ENCODE measurements at places on chromosomes 1 and 21. TPM values are rescaled to one million over a fixed set of nuclear protein-coding genes. Genes with fewer than 3 reads are reported as not detected.

GRCh38 chr1:182476625-182477024 lies 26.7 kb downstream of the RGSL1 start:
- DNase-seq, result no peak

- peak; percentile 87 for DNase-seq
Measured at GRCh38 chr1:162003830-162004215, 19.8 kb downstream of the OLFML2B start.

DNA sequence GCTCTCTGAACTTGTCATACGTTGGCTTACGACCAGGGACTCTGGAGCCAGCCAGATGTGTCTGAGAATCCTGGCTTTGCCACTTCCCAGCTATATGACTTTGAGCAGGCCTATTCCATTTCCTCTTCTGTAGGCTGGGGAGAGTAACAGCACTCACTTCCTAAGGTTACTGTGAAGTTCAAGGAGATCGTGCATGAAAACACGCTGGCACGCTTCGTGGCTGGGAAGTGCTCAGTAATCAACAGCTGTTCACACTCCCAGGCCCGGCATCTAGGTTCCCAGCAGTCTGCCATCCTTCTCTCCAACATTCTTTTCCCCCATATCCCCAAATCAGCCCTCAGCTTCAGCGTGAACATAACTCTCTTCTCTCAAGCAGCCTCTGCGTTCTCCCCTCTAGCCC lies 2.0 kb downstream of the ASCL5 start:
- DNase-seq, result peak; percentile 79

- DNase-seq, result no peak
Measured at GRCh38 chr1:42135426-42135825, 17.8 kb upstream of the GUCA2B start.

- no peak for DNase-seq
Measured at GRCh38 chr1:46687921-46688509, 16.4 kb downstream of the TEX38 start.

- DNase-seq, result peak; percentile 89
Measured at GRCh38 chr1:23098463-23099170, 70.0 kb downstream of the LUZP1 start.

- peak; percentile 26 for DNase-seq
Measured at GRCh38 chr1:56806804-56807203, 12.4 kb downstream of the FYB2 start.

- no peak for DNase-seq
Measured at GRCh38 chr1:90192408-90192807, 197.5 kb downstream of the ZNF326 start.

GRCh38 chr1:155681776-155682175 lies 6.8 kb downstream of the YY1AP1 start:
- DNase-seq, result no peak

GRCh38 chr1:85445906-85446305 lies 19.1 kb downstream of the DDAH1 start:
- no peak for DNase-seq

DNA sequence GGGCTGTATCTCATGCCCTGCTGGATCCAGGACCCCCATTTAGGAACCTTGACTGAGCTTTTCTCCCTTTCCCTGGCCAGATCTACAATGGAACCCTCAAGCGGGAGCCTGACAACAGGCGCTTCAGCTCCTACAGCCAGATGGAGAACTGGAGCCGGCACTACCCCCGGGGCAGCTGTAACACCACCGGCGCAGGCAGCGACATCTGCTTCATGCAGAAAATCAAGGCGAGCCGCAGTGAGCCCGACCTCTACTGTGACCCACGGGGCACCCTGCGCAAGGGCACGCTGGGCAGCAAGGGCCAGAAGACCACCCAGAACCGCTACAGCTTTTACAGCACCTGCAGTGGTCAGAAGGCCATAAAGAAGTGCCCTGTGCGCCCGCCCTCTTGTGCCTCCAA lies 29.8 kb downstream of the PKP1 start:
- DNase-seq, result no peak

DNA sequence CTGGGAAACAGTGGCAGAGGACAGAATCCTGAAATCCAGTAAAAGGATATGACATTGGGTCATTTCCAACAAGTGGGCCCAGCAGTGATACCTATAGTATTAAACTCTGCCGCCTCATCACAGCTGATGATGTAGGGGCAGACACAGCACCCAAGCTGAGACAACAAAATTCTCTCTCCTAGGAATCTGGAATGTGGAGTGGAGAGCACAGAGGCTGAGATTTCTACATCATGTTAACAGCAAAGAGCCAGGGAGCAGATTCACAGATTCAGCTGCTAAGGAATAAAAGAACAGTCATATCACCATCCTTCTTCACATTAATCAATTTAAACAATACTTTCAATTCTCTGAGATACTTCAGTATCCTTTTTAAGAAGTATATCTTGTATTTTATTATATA lies 61.9 kb downstream of the CRP start:
- DNase-seq, result no peak

- DNase-seq, result no peak
Measured at GRCh38 chr1:226875641-226876295, 5.4 kb downstream of the PSEN2 start.

GRCh38 chr1:26540351-26540750 lies 10.8 kb downstream of the RPS6KA1 start:
- no peak for DNase-seq

DNA sequence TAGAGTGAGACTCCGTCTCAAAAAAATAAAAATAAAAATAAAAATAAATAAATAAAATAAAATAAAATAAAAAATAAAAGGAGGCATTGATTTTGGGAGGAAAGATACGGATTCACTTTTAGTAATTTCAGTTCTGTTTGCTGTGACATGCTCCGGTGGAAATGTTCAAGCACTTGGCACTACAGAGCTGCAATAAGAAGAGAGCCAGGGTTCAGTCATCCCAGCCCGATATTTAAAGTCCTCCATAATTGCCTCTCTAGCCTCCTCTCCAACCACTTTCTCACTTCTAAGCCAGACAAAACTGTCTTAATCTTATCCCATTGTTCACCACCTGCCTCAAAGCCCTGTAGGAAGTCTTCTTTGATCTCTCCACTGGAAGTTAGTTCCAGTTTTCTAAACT lies 55.0 kb upstream of the MACF1 start:
- DNase-seq, result no peak

GRCh38 chr21:38460171-38460742 lies 38.0 kb downstream of the ERG start:
- DNase-seq, result peak; percentile 19

- no peak for DNase-seq
Measured at GRCh38 chr1:193937308-193937707, 750.9 kb upstream of the B3GALT2 start.

DNA sequence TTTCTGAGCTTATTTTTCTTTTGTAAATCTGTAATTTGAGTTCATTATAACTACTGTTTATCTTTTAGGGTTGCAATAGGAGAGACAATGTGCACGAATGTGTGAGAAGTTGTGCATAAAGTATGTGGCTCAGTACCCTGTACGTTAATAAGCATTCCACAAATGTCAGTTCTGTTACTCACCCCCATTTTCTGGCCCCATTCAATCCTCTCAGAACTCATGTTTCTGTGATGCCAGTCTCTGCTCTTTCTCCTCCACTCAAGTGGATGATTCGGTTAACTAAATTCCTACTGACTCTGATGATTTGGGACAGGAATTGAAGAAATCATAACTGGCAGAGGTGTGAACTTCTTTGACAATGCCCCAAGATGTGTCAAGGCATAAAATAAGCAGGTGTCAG lies 10.2 kb upstream of the DMRTB1 start:
- no peak for DNase-seq

DNA sequence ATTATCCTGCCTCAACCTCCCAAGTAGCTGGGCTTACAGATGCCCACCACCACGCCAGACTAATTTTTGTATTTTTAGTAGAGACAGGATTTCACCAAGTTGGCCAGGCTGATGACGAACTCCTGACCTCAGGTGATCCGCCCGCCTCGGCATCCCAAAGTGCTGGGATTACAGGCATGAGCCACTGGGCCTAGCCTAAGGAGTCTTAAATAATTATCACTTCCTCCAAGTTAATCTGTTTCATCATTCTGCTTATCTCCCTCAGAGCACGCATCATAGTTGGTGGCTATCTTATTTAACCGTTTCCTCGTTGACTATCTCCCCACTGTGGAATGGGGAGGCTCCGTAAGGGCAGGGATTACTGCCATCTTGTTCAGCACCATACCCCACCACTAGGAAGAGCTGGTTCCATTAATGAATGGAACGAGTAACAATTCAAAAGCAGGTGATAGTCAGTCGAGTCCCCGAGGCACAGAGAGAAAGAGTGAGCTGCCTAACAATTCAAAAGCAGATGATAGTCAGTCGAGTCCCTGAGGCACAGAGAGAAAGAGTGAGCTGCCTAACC lies 52.7 kb downstream of the GLUL start:
- no peak for DNase-seq

DNA sequence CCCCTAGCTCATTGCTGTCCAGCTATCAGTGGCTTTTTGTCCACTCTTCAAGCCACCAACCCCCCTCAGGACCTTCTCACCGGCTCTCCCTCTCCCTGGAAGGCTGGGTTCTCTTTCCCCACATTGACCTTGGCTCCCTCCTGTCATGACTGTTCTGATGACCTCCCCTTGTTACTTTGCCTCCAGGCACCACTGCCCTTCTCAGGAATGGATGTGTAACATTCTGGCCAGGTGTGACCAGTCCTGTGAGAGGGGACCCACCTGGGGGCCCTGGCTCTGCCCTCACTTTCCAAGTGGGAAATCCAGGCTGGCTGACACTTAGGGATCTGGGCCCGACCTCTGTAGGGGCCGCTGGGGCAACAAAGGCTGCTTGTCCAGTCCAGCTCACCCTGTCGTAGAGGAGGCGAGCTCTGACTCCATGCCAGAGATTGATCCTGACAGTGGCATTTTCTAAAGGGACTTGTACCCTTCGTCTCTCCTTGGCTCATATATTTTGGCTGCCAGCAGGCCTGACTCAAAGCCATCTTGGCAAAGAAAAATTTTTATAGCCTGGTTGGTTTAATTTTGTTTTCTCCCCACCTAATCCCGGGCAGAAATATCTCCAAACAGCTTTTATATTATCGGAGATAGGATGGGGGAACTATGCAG lies 37.9 kb upstream of the USP24 start:
- no peak for DNase-seq

GRCh38 chr1:50098591-50099021 lies 10.1 kb upstream of the ELAVL4 start:
- no peak for DNase-seq

DNA sequence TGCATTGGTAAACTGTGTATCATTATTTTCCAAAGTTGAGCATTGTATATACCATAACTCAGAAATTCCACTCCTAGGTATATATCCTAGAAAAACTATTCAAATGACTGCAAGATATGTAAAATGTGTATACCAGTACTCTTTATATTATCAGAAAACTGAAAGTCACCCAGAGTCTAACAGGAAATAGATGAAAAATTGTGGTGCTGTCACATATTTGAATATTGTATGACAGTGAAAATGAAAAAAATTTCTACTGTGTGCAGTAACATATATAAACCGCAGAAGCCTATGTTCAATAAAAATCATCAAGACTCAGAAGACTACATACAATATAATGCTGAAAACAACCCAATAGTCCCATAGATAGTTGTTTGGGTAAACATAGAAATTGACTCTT lies 74.4 kb upstream of the LYPLAL1 start:
- no peak for DNase-seq

DNA sequence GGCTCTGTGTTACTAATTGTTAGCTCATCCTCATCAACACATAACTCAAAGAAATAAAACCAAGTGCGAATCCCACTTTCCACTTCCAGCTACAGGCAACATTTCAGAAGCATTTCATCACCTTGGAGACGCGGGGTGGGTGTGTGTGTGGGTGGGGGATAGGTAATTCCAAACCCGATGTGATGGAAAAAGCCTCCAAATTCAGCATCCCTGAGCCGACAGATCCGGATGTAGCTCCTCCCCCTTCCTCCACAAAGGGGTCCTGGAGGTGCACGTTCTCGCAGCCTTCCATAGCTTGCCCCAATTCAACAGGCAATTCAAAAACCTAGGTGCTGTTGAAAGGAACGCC lies 486 bp downstream of the HSPA13 start:
- no peak for DNase-seq

DNA sequence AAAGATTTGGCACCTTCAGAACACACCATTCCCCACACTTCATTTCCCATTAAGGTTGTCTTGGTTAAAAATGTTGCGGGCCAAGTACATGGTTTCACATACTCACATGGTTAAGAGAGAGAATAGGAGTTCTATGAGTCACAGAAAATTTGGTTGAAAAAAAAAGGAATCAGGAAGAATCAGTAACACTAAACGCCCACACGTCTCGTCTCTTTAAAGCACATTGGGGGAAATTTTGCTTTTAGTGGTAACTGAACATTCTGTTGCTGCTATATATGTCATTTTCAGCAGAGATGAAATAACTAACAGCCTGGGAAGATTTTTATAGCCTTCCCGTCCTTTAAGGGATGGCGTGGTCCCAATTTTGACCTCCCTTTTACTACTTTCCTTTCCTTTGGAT lies 132.9 kb upstream of the ERG start:
- DNase-seq, result no peak

DNA sequence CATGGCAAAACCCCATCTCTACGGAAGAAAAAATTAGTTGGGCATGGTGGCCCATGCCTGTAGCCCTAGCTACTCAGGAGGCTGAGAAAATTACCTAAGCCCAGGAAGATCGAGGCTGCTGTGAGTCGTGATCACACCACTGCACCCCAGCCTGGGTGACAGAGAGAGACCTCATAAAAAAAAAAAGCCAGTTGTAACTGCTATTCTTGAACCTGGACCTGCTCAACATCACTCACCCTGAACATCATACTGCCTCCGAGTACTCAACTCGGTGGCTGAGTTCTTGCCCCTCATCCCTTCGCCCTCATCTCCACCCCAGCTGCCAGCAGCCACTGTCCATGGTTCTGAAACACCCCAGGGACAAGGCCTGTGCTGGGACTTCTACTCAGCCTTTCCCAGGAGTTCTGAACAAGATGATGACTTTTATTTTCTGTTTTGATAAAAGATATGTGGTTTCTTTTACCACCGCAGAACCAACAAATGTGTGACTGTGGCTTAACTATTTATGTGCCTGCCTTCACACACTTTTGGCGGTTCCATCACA lies 5.4 kb upstream of the DISP3 start:
- peak; percentile 77 for DNase-seq

- DNase-seq, result no peak
Measured at GRCh38 chr1:222750651-222751050, 13.6 kb downstream of the FAM177B start.

- no peak for DNase-seq
Measured at GRCh38 chr1:65006806-65007205, 40.5 kb upstream of the JAK1 start.

- DNase-seq, result no peak
Measured at GRCh38 chr21:43937051-43937832, 72.2 kb downstream of the AGPAT3 start.

Gene COL6A2
- 888 TPM for total RNA-seq

Gene TSPEAR
- total RNA-seq, result 1.0 TPM

Gene FBXO2
- 1.5 TPM for total RNA-seq

Gene RALGPS2
- 76.3 TPM for total RNA-seq

Gene PLD5
- total RNA-seq, result 0.21 TPM

Gene UBL4B
- total RNA-seq, result not detected

Gene EPHB2
- total RNA-seq, result 21.4 TPM

Gene CELA3B
- total RNA-seq, result not detected

Gene GFI1
- 2.6 TPM for total RNA-seq

Gene PCNX2
- 15.8 TPM for total RNA-seq
